ENCODE measurements at places on chromosomes 11 and 22. TPM values are rescaled to one million over a fixed set of nuclear protein-coding genes. Genes with fewer than 3 reads are reported as not detected.

Gene TEX54
- total RNA-seq, result not detected

DNA sequence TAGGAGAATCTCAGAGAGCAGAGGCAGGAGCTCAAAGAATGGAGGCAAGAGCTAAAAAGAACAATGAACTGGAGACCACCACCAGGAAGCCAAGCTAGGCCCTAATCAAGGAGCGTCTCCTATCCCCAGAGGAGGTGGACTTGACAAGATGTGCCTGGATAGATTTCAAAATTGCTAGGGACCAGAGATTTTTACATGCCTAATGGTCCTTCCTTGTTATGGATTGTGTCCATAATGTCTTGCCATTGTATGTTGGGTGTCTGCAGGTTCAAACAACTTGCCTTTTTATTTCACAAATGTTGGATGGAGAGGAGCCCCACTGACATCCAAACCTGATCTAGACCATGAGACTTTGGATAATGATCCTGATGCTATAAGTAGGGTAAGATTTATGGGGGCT is 88.2 kb upstream of the TP53I11 start:
- DNase-seq, result no peak

DNA sequence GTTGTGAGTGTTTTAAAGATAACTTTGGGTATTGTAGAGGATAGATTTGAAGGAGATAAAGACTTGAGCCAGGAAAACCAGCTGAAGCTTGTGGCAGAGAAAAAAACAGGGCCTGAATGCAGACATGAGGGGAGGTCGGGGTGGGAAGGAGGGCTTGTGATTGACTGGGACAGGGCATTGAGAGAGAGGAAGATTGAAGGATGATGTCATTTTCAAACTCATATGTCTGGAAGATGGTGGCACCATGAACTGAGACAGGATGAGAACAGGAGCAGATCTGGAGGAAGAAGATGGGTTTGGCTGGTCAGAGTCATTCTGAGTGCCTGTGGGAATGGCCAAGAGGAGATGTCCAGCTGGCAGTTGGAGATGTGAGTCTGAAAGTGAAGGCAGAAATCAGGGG is 14.7 kb downstream of the CSNK2A3 start:
- DNase-seq, result no peak

Gene ACTN3
- total RNA-seq, result 0.23 TPM

Gene UBQLN3
- not detected for total RNA-seq

Gene FERMT3
- 190 TPM for total RNA-seq

DNA sequence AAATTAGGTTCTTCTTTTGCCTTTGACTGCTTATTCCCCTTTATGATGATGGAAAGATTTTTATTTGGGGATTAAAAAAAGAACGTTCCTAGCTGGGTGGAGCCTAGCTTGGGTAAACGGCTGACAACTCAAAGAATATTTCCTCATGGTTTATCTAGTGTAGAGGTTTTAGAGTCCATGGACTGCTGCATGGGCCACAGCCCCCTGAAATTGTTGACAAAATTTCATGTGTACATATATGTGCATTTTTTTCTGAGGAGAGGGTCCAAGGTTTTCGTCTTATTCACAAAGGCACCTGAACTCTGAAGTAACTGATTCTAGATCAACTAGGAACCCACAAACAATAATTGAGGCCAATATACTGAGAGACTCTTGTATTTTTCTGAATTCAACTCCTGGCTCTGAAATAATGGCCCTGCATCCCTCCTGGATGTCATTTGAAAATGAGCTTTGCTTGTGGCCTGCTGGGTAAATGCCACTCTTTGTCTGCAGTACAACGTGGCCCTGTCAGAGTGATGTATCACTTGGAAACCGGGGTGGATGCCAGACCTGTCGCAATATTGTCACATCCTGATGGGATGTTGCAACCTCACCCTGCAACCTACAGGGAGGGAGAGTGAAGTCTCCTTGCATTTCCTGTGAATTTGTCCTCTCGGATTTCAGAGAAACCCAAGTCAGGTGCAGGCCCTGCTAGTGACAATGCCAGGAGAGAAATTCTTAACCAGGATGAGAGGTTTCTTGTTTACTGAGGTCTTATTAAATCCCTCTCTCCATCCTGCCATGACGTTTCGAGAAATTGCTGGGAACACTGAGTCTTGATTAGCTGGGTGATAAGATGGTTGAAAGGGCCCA is 33.8 kb downstream of the EHF start:
- DNase-seq, result no peak

GRCh38 chr22:46476547-46476941 is 60.9 kb downstream of the CELSR1 start:
- peak; percentile 10 for DNase-seq

DNA sequence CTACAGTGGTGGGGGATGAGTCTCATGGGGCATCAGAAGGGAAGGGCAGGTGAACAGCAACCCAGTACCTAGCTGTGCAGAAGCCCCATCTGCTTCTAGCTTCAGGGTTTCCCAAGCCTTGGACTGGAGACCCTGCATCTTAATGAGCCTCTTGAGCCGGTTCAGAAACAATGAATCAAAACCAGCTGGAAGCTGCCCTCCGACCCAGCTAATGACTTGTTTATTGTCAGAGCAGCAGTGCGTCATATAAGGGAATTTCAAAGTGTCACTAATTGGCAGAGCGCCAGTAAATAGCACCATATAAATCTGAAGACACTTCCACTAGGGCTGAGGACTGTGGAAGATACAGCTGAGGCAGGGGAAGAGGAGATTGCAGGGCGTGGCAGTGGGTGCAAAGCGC is 57.5 kb downstream of the RPUSD4 start:
- DNase-seq, result no peak

Gene FAM83F
- 0.05 TPM for total RNA-seq

DNA sequence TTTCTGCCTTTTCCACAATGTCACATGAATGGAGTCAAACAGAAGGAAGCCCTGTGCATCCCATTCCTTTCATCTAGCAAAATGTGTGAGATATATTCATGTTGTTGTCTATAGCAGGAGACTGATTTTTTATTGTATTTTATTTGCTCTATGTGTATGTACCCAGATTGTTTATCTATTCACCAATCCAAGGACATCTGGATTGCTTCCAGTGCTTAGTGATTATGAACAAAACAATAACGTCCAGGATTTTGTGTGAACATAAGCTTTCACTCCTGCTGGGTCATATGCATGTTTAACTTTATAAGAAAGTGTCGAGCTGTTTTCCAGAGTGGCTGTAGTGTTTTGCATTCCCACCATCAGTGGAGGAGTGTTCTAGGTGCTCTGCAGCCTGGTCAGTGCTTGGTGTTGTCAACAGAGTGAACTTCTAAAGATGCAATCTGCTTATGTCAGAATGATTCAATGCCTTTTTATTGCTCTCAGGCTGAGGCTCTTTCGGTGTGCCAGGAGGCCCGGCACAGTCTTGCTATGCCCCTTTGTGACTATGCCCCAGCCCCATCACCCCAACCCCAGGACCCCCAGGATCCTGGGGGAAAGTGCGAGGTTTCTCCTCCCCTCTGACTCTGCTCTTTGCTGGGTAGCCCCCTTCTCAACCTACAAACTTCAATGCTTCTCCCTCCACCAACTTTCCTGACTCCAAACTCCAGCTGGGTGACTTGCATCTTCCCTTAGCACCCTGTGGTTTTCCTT is 19.9 kb upstream of the SYT13 start:
- DNase-seq, result no peak

DNA sequence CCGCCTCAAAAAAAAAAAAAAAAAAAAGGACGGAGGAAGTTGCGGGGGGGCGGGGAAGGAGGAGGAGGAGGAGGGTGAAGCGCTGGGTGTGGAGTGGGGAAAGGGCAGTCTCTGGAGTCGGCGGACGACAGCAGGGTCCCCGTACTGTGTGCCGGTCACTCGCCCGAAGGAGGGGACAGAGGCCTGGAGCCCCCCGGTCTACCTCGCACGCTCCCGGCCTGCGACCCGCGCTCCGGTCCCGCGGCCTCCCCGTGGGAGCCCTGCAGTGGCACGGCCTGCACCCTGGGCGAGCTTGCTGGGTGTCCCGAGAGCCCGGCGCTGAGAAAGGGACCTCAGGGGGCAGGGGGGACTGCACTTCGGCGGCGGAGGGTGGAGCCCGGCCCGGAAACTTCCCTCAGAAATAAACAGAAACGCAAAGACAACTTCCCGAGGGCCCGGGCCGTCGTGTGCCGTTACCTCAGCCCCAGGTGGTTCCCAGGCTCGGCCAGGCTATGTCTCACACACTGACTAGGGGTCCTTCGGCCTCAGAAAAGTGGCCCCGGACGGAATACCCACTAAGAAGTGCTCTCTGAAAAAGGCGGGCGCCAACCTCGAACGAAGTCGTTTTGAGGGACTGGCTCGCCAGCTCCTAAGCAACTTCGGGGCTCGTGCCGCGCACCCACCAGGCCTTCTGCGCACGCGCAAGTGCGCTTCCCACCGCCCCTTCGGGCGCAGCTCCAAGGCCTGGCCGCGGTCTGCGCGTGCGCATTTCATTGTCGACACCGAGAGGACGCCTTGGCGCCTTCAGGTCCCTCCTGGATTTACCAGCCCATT is at the start of gene MAJIN:
Gene MAJIN (minus strand): TSS at position 688 of the 813 bp plus-strand sequence. CDS start 12,703 bp downstream, outside the sequence.
- peak; percentile 90 for DNase-seq

DNA sequence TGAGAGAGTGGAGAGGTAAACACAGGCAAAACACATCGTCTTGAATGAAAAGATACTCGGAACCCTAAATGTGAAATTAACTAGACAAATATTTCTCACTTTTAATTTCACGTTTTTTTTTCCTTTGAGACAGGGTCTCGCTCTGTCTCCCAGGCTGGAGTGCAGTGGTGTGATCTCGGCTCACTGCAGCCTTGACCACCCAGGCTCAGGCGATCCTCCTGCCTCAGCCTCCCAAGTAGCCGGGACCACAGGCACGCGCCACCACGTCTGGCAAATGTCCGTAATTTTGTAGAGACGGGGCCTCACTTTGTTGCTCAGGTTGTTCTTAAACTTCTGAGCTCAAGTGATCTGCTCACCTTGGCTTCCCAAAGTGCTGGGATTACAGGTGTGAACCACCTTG is 7.4 kb upstream of the SHANK3 start:
- DNase-seq, result no peak

DNA sequence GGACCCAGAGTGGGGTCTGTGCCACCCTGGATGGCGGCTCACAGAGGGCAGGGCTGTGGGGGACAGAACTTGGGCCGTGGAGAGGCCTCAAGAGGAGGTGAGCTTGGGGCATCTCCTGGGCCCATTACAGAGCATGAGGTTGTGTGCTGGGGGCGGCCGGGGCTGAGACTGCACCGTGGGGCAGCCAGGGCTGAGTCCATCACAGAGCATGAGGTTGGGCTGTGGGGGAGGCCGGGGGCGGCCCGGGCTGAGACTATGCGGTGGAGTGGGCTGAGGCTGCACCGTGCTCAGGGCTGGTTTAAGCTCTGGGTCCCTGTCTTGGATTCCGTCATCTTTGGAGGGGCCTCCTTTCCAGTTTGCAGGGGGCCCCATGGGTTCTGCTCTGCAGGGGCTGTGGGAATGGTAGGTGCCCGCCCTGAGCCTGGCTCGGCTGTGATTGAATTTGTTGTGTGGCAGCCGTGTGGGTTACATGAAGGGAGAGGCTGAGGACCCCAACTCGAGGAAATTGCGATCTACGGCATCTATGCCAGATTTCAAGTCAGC is 38.1 kb upstream of the MUC5AC start:
- DNase-seq, result no peak

Gene OR51B5
- total RNA-seq, result not detected

DNA sequence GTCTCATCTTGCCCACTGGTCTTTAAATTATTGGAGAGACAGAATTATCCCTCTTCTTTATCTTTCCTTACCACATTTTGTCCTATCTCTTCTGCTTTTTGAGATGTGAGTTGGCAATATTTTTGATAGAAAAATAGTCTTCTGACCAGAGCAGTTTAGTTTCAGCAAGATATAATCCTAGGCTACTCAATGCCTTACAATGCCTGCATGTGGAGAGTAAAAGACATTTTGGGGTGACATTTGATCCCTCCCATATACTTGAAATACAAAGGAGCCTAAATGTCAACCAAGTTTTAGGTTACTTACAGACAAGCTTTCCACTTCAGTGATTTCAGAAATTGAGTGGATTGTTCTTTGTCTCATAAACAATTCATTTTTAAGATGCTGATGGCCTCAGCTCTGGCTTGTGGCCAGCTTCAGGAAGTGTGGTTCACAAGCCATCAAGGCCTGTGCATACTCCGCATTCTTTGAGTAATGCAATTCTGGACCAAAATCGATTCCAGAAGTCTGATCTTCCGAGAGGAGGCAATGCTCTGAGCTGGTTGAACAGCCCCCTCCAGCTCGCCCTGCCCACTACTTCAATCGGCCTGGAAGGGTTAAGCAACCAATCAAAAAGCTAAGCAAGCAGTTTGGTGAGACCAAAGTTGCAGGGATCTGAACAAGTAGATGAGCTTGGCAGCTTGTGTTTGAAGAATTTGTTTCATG is 274.4 kb downstream of the BLID start:
- no peak for DNase-seq

DNA sequence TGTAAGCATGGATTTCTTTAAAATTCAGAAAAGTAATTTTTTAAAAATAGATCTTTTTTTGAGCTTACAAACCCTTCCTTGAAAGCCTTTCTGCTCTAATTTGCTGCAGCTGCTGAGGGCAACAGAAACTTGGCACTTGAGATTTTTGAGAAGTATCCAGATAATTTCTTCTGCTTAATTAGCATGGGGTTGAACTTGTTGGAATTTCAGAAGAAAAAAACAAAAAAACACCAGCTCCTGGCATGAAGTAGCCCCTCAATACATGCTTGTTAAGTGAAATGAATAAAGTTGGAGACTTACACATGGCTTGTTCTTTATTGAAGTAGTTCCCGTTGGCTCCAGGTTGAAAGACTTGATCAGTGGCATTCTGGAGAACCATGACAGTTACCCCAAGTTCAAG is 331.4 kb upstream of the RAG2 start:
- DNase-seq, result no peak

DNA sequence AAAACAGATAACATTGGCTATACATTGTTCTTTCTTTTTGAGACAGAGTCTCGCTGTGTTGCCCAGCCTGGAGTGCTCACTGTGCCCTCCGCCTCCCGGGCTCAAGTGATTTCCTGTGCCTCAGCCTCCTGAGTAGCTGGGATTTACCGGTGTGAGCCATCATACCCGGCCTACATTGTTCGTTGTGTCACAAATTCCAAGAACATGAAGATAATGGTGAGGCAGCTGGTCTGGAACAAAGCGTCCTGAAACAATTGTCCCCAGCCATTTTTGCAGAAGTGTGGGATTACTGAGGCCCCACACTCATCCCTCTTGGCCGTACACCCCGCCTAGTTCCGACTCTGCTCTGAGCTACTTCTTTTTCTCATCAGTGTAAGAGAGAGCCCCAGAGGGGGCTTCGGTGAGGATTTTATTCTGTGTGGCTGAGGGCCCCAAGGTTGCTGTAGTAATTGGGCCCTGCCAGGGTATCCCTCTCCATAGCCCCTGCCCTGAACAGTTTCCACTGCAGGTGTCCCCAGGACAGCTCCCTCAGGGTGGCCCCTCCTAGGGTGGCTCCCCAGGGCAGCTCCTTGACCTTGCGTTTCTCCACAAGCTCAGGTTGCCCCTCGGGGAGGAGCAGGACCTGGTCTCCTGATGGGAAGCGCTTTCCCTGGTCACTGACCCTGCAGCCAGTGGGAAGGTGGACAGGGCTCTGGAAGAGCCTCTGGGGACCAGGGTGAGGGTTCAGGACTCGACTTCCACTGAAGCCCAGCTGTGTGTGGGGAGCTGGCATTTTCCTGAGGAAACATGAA is 13.1 kb upstream of the ARSA start:
- no peak for DNase-seq

GRCh38 chr11:45880772-45881570 is 4.5 kb upstream of the MAPK8IP1 start:
- no peak for DNase-seq
